ENCODE measurements at places on chromosomes 5 and 9.
A peak's percentile ranks its signal among the peaks of the same experiment; 100 is the strongest.

DNA sequence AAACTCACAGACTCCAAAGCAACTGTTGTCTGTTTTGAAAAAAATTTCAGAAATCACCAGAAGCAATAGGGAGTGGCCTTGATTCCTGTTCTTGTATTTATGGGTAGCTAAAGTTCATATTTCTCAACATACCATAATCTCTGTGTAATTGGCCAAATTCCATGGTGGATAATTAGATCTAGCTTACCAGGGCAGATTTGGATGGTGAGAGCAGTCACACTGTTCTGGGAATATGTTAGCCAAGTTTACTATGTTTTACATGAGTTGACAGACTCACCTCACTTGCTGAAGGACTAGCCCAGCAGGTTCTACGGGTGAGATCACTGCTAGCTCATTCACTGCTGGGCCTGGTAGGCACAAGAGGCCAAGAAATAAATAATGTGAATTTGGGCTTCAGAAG lies 32.7 kb upstream of the CDKN2B start:
- no peak for DNase-seq

DNA sequence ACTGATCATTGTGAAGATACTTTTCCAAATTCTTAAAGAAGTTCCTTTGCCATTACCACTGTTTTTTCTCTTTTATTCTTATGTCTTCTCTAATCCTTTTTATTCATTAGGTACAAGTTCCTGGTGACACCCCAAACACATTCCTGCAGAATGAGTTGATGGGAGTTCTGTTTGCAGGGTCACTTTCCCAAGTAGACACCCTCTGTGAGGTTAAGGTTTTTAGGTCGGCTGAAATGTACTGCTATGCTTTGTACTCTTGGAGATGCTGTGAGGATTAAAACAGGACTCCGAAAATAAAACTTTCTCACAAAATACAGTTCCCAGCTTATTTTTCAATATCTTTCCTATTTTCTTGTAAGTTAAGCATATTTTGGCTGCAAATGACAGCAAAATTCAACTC lies 143.3 kb upstream of the TLE4 start:
- DNase-seq: no peak

DNA sequence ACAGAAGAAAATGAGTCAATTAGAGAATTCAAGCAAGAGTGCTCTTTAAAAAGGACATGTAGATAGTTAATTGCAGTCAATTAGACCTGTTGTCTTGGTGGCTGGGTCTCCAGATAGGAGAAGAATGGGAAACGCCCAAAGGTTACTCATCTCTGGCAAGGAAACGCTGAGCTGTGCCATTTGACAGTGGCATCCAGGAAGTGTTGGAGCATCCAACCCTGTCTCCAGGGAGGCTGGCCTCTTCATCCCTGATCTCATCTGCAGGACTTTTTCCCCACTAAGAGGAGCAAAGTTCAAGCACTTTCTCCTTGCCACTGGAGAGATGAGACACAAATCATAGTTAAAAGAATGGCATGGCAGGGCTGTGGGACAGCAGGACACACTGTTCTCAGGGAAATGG lies 111.7 kb upstream of the MSX2 start:
- no peak for DNase-seq

GRCh38 chr9:18190671-18191374 lies 283.1 kb upstream of the ADAMTSL1 start:
- DNase-seq: no peak

GRCh38 chr5:175447571-175447970 lies 3.6 kb upstream of the DRD1 start:
- no peak for DNase-seq

DNA sequence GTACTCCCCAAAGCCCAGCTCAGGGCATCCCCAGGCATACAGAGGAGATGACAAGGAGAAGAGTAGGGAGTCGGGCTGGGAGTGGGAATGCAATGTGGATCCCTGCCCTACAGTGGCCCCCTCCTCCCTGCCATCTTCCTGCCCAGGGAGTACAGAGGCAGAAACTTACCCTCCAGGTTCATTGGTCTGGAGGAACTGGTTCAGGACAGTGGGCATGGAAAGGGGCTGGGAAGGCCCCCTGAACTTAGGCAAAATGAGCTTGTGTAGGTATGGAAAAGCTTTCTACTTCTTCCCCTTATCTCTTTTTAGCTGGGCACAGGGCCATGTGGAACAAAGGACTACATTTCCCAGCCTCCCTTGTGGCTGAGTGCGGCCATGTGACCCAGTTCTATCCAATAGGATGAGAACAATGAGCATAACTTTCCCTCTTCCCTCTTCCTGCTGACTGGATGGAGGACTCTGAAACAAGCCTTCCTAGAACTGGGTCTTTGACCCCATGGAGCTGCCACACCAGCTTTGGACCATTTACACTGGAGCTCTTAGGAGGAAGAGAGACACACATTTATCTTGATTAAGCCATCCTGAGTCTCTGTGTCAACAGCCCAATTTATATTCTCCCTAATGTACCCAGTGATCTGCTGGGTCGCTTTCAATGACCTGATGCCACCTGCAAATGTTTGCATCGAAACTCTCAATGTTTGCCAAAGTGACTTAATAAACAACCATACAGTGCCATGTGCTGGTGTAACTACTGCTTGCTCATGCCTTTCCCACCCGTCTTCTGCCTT lies 25.0 kb upstream of the HMCN2 start:
- DNase-seq: no peak

DNA sequence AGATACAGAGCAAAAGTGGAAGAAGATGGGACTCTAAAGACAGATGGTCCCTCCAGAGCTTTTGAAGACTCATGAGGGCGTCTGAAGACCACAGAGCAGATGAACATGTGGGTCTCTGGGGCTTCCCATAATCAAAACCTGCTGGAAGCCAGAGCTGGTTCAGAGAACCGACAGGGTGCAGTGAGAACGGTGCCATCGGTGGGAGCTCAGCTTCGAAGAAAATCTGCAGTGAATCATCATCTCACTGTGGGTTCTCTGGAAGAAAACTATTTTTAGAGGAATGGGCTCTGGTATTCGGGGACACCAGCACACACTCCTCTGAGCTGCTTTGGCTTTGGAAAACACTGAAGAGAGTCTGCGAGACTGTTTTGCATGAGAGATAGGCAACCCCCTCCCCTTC lies 222.4 kb upstream of the PANK3 start:
- DNase-seq: no peak

GRCh38 chr5:79612667-79613198 lies 492 bp downstream of the TENT2 start:
- no peak for DNase-seq

DNA sequence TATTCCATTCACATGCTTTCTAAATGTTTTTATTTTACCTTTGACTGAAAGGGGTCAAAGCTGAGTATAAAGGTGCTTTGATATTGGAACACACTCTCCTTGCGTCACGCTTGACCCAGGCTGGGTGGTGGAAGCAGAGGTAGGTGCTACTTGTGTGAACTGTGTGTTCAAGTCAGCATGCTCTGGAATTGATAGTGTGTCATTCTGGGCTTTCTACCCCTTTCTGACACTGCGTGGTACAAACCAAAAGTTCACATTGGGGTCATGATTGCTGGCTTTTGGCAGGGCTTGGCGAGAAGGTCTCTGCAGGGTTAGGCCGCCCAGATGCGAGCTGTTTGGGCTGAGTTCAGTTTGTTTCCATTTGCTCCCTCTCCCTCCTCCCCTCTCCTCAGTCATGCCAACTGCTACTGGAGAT lies 131.8 kb downstream of the ADAMTSL1 start:
- DNase-seq: no peak

GRCh38 chr5:164013077-164013670 lies 507.8 kb downstream of the MAT2B start:
- DNase-seq: peak; percentile 5

- no peak for DNase-seq
Measured at GRCh38 chr5:86038566-86038965, 579.2 kb upstream of the COX7C start.
